ENCODE measurements at places on chromosomes 3 and 15.

DNA sequence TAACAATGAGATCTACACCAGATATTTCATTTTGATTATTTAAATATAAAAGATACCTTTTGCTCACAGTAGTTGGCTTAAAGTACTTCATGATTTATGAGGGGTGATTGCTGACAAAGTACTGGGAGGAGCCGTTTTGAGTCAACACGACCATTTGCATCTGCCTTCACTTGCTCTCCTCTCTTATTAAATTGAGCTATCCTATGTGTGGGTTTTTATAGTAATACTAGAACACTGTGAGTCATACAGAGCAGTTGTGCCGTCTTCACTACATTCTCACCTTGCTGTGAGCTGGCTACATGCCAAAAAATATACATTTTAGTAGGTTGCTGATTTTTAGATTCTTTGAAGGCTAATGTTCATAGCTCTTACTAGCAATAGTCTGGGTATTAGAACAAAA lies 161.2 kb downstream of the ALCAM start:
- ATAC-seq = peak; percentile 97

DNA sequence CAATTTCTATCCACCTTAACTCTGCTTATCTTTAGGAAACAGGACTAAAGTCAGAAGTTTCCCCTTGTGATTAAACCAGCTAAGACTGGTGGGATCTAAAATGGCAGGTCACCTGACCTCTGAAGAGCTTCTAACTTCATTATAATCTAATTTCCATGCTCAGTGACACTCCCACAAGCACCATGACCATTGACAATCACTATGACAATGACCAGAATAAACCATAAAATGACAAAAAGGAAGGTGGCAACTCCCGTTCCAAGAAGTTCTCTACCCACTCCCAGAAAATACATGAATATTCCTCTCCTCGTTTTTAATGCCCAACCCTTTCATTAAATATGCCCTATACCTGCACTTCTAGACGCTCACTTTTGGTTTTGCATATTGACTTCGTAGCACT lies 471.2 kb upstream of the CCDC54 start:
- ATAC-seq = no peak

DNA sequence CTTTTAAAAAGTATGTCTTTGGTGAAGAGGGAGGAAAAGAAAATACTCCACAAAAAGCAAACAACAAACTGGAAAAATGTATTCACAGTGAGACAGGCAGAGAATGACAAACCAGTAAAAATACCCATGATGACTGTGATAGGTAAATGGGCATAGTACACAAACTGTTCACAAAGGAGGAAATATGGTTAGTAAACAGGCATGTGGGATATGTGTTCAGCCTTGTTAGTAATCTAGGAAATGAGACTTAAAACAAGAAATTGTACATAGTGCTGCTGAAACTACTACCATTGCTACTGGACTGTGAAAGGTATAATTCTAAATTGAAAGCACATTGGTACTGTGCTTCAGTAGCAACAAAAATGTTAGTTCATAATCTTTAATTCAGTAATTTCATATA lies 50.1 kb downstream of the UBE2E2 start:
- peak; percentile 38 for ATAC-seq

DNA sequence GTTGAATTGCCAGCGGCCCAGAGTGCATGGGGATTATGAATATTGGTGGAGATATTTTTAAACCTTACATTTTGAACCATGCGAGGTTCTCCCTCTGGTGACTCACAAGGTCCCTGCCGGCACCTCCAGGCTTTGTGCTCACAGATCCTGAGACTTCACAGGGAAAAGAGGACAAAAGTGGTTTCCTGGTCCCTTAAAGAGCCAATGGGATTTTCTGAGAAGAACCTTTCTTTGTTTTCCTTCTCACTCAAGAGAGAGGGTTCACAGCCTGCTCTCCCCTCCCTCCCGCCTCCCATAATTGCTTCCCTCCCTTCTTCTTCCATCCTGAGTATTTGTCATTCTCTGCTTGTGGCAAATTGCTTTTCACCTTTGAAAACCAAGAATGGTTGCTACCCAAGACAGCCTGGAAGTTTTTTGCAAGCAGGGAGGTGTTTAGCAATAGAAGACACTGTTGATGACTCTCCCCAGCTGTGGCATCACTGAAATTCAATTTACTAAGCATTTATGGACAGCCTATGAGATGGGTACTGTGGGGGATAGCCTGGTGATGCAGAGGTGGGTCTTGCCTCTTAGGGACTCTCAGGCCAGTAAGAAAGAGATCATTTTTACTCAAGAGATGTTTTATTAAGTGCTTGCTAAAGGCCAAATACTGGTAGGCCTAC lies 76.6 kb downstream of the CPN2 start:
- no peak for ATAC-seq

GRCh38 chr3:160369784-160370183 lies 29.2 kb downstream of the IFT80 start:
- no peak for ATAC-seq

DNA sequence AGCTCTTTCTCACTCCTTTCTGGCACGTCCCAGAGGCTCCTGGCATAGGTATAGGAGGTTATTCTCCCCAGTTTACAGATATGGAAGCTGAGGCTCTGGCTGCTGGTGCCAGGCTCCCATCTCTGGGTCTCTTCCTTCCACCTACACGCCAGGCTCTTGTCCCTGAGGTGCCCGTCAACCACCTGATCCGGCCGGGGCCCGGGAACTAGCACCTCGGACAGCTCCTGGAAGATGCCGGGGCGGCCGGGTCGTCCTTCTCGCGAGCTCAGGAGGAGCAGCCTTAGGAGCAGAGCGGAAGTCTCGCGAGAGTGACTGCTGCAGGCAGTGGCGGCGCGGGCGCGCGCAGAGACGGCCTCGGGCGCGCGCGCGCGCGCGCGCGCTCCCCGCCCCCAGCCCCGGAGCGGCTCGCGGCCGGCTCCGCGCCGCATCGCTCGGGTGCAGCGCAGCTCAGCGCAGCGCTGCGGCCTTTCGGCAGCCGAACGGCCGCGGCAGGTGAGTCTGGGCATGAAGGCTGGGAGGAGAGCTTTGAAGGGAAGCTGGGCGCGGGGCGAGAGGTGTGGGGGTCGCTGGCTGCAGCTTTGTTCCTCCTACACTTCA lies at the start of gene SCAMP5:
Gene SCAMP5, plus strand, starts transcription at position 382 of the 597 bp plus-strand sequence. CDS start 16,277 bp downstream, outside the sequence.
- peak; percentile 98 for ATAC-seq

DNA sequence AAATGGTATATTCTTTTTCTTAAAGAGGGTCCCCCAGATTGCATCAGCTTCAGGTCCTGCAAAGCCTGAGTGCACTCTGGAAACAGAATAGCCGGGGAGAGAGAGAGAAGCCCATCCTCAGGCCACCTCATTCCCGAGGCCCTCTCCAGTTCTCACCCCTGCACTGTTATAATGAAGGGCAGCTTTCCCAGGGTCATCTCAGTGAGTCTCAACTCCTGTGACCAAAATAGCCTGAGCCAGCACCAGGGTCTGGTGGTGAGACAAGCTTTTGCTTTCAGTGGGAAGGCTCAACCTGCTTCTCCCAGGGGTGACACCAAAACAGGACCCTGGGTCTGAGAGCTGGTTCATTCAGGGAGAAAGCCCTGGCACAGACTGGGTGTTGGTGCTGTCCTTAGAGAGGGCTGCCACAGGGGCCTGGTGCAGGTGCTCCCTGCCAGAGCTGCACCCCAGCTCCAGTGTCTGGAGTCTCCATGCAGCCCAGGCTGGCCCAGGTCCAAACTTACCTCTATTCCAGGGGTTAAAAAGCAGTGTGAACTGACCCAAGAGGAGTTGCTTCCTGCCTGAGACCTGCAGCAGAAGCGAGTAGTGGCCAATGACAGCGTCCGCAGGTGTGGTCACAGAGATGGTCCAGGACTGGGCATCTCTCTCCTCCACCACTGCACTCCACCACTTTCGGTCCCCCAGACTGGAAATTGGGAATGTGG lies 6.1 kb downstream of the EPB42 start:
- ATAC-seq = no peak

GRCh38 chr3:153830552-153830951 lies 290.6 kb upstream of the ARHGEF26 start:
- ATAC-seq = no peak

- ATAC-seq = no peak
Observed at GRCh38 chr15:84590406-84590805, 10.4 kb upstream of the ZSCAN2 start.

DNA sequence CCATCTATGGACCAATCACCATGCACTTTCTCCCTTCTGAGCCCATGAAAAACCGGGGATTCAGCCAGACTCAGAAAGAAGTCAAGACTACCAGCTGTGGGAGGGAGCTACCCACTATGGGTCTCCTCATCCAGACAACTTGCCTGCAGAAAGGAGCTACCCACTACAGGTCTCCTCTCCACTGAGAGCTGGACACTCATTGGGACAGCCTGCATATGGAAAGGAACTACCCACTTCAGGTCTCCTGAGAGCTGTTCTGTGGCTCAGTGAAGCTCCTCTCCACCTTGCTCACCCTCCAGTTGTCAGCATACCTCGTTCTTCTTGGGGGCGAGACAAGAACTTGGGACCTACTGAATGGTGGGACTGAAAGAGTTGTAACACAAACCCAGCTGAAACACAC lies 22.3 kb upstream of the ZBED2 start:
- ATAC-seq = no peak
